ENCODE measurements at places on chromosomes 3 and 15.

DNA sequence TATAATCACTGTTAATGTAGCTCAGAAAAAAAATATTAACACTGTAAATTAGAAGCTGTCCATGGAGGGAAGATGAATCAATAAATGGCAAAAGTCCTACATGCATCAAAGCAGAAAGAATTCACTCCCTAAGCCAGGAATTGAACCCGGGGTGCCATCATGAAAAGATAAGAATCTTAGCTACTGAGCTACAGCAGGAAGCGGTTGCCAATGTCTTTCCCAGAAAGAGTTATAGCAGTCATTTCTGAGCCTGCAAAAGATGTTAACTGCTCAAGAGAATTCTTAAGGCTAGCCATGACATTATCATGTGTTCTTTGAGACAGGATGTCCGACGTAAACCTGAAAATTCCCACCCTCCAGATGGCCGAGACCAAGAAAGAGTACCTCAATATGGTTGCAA lies 47.4 kb upstream of the MKRN3 start:
- no peak for DNase-seq

GRCh38 chr3:116145613-116146012 lies 299.7 kb downstream of the LSAMP start:
- DNase-seq: no peak

DNA sequence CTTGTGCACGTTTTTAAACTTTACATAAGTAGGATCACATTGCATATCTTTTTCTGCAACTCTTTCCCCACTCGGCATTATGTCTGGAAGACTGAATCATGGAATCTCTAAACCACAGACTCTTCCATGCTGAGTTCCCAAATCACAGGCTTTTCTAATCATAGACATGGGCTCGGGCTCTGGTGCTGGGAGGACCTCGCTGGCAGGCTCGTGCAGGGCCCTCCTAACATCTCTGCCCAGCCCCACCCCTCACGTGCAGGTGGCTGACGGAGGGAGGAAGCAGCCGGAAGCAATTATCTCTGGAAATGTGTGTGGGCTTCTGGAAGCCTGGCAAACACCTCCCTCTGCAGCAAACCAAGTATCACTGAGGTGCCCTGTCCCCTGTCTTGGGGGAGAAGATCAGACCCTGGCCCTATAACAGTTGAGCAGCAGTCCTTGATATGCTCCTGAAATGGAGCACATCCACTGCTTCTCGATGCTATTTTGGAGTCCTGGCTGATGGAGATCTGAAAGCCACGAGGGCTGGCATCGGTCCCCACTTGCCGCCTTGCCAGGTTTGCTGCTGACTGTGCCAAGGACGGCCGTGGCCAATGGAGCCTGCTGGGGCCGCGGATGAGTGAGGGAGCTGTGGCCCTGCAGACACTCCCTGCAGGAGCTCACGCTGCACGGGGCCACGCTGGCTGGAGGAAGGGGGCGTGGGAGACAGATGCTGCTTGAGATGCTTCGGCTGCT lies 4.4 kb upstream of the IQSEC1 start:
- no peak for DNase-seq

DNA sequence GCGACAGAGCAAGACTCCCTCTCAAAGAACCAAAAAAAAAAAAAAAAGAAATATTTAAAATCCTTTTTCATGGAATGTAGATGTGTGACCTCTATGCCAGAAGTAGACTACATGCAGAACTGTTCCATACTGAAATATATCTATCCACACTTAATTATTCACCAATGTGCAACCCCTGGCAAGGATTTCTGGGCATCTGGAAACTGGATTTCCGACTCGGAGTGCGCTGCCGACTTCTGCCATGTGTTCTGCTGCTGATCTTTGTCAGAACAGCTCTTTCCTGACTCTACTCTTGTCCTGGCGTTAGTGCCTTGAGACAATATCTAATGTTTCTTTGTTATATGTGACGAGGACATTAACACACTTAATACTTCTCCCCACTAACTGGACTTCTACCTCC lies 11.7 kb downstream of the LIPH start:
- DNase-seq: no peak

- no peak for DNase-seq
Measured at GRCh38 chr15:88400591-88401250, 66.5 kb downstream of the MRPL46 start.

DNA sequence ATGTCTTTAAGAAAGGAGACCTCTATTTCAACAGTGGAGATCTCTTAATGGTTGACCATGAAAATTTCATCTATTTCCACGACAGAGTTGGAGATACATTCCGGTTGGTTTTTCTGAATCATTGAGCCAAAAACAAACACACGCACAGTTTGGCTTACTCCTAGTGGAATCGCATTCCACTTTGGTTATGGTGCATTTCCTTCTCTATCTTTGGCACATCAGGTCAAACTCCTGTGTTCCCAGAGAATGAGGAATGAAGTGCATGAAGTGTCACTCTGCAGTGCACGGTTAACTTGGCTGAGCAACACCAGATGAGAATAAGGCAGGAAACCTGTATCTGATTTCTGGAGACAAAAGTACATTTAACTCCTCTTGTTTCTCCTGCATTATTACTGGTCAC lies 38.5 kb downstream of the HDC start:
- DNase-seq: no peak

GRCh38 chr3:21641959-21642358 lies 109.1 kb downstream of the ZNF385D start:
- no peak for DNase-seq

- DNase-seq: no peak
Measured at GRCh38 chr3:19632099-19633074, 301.6 kb downstream of the EFHB start.

DNA sequence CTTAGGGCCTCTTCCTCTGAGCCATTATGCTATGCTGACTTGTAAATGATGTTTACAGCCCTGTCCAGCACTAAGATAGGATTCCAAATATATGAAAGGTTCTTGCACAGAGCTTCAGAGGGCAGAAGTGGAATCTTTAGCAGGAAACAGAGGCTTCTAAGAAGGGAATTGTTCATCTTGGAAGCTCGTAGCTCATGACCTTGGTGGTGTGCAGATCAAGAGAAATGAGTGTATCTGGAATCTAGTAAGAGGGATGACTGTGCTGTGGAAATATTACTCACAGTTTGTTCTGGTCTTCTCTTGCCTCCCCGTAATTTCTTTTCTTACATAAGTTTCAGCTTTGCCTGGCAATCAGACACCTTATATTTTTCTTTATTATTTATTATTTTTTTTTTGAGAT lies 175.8 kb downstream of the SPATA16 start:
- no peak for DNase-seq

GRCh38 chr15:42150219-42150970 lies 6.0 kb downstream of the PLA2G4F start:
- no peak for DNase-seq

DNA sequence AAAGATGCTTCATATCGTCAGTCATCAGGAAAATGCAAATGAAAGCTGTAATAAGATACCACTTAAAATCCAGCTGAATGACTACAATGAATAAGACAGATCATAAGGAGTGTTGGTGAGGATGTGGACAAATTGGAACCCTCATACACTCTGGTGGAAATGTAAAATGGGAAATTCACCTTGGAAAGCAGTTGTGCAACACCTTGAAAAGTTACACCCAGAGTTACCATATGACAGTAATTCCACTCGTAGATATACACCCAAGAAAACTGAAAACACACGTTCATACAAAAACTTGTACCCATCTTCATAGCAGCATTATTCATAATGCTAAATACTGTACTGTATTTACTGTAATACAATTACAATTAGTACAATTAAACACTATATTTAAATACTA lies 2.3 kb downstream of the TTC23 start:
- no peak for DNase-seq

DNA sequence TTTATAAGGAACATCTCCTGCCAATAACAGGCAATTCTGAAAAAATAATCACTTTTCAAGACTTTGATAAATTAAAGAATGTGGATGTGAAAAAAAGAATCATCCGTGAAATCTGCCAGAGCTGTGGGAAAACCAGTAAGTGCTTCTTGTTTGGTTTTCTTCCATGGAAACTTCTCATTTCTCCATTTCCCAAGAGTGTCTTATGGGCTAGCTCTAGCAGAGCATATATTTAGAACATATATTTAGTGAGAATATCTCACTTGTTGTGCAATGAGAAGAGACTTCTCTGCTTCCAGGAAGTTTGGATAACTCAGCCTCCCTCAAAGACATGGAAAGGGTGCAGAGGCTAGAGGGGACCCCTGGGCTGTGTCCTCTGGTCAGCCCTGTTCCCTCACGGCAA lies 49.9 kb downstream of the COL6A5 start:
- no peak for DNase-seq

GRCh38 chr3:195241592-195242355 lies 29.2 kb downstream of the XXYLT1 start:
- DNase-seq: no peak

- DNase-seq: no peak
Measured at GRCh38 chr15:69940441-69941300, 157.0 kb downstream of the TLE3 start.

DNA sequence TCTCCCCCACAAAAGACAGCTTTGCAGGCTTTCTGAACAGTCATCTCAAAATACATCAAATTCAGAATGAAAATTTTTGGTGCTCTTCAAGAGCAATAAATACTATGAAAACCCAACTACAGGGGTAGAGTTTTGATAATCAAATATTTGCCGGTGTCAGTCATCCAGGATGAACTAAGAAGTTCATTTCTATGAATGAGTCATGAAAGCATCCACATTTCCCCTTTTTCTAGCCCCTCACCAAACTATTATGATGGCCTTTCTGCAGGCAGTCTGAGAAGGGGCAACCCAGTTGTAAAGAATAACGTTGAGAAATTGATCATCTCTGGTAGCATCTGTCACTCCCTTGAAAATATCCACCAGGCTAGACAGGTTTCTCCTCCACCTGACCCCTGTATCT lies 3.1 kb upstream of the LPCAT4 start:
- no peak for DNase-seq

DNA sequence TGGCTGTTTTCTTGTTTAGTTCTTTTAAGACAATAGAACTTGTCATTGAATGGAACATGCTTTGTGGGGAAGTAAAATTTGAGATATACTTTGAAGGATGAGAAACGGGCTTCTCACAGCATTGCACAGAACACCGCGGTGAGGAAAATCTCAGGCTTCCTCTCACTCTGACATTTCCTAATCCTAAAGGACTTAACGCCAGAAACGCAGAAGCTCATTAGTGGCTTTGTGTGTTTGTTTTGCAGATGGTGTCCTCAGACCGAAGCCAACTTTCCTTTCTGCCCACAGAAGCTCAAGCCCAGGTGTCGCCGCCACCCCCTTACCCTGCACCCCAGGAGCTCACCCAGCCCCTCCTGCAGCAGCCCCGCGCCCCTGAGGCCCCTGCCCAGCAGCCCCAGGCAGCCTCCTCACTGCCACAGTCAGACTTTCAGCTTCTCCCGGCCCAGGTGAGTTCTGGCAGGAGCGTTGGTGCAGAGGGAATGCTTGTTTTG lies 78.9 kb upstream of the BLM start:
- no peak for DNase-seq

- DNase-seq: no peak
Measured at GRCh38 chr15:64842986-64843561, 1.4 kb downstream of the PLEKHO2 start.

- no peak for DNase-seq
Measured at GRCh38 chr15:58632789-58633188, 116.7 kb downstream of the ADAM10 start.

DNA sequence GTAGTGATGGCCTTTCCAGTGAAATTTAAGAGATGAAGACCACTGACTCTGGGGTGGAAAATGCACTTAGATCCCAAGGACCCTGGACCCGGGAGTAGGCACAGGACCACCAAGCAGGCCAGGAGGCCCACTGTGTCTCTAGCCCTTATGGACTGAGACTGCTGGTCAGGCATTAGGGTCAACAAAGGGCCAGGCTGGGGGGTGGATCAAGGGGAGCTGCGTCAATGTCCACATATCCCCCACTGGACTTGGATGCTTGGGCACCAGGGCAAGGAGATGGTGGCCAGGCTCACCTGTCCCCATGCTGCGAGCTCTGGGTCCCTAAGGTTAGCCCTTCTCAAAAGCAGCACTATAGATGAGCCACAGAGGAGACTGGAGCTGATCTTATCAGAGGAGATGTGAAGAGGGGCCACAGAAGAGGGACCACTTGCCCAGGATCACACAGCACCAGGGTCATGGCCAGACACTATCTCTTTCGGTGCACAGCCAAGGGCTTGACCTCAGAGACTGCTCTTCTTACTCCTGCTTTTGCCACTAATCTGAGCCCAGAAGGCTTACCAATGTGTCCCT lies 14.7 kb downstream of the RAB6B start:
- DNase-seq: no peak

- no peak for DNase-seq
Measured at GRCh38 chr3:16482770-16483531, 30.5 kb downstream of the RFTN1 start.

GRCh38 chr15:62059816-62060112 lies 483 bp downstream of the VPS13C start:
- DNase-seq: peak; percentile 84

GRCh38 chr3:129528589-129529100 lies at the start of gene RHO:
TSS of gene RHO (plus strand) at chr3:129528639. CDS start at chr3:129528734, 95 bp downstream.
- no peak for DNase-seq

DNA sequence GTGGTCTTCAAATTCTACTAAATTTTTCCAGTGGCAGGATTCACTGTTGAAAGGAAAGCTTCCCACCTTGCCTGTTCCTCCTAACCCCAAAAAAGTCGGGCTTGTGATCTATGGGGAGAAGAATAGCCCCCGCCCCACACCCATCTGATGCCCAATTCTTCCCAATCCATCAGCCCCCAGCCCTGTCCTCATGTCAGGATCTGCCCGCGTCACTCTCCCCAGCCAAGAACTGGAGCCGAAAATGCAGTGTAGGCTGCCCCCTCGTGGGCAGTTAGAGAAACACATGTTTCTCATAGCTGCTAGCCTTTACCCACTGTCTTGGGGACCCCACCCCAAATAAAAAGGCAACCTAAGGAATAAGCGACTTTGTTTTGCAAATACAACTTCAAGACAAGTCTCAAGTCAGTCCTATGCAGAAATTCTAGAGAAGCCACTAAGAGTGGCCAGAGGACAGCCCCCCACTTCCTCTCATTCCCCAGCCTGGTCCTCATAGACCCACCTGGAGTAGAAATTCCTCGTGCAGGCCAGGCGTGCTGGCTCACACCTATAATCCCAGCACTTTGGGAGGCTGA lies 13.0 kb upstream of the CSK start:
- DNase-seq: peak; percentile 79

DNA sequence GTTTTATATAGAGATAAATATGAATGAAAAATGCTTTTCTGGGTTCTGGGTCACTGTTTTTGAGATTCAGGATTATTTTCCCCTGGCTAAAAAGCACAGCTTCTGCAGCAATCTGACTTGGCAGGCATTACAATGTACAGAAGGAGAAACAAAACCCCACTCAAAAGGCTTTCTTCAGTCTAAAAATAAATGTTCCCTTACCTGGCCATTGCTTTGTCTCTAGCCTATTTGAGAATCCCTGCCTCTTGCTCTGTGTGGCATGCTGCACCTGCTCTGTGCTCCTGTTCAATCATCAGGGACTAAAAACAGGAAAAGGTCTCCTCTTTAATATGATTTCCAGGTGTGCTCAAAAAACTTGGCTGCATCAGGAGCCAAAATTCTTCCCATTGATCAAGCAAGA lies 187.4 kb upstream of the STAC start:
- no peak for DNase-seq

GRCh38 chr3:5195605-5196004 lies 8.1 kb downstream of the EDEM1 start:
- DNase-seq: peak; percentile 51
